ENCODE measurements at places on chromosomes 5 and 9.

DNA sequence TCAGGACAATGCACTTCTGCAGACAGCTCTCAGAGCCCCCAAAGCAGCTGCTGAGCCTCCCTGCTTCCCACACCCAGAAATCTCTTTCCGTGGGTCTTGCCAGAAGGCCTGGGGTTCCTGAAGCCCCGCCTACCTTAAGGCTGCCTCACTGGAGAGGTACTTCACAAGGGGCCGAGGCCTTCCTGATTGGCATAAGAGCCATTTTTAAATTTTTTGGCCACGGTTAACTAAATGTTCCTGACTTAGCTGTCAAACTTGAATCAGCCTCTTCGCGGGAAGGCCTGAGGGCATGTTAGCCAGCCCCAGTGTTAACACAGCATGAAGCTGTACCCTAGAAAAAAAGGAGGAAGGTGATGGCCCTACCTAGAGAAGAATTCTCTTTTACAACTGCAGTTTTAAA lies 20.7 kb upstream of the EPB41L4B start:
- DNase-seq: no peak

DNA sequence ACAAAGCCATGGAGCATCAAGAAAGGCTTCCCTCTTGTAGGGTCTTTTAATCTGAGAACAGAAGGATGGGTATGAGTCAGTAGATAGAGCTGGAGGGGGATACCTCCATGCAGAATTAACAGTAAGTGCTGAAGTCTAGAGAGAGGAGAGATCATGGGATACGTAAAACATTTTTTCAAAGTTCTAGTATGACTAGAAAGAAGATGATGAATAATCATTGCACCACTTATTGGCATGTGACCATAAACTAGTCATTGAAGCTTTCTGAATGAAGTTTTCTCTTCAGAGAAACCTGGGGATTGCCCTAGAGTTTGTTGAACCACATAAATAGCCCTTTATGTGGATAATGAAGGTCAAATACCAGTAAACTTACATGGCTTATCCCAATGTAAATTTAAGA lies 48.6 kb upstream of the PTPRD start:
- DNase-seq: no peak

GRCh38 chr9:128470560-128470959 lies 14.8 kb downstream of the ODF2 start:
- no peak for DNase-seq

DNA sequence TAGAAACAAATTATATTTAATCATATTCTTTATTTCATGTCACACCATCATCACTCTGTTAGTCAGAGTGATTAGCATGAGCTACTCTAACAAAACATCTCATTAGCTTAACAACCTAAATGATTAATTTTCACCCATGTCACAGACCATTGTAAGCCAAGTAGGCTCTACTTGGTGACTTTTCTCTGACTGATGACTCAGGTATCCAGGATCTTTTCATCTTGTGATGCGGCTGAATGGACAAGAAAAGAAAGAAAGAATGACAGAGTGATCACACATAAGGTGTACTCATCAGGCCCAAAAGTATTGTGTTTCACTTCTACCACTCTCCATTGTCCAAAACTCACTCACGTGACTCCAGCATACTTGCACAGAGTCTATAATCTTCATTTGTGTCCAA lies 299.3 kb downstream of the ANXA1 start:
- no peak for DNase-seq

GRCh38 chr5:113123618-113124017 lies 147.0 kb downstream of the DCP2 start:
- DNase-seq: no peak

DNA sequence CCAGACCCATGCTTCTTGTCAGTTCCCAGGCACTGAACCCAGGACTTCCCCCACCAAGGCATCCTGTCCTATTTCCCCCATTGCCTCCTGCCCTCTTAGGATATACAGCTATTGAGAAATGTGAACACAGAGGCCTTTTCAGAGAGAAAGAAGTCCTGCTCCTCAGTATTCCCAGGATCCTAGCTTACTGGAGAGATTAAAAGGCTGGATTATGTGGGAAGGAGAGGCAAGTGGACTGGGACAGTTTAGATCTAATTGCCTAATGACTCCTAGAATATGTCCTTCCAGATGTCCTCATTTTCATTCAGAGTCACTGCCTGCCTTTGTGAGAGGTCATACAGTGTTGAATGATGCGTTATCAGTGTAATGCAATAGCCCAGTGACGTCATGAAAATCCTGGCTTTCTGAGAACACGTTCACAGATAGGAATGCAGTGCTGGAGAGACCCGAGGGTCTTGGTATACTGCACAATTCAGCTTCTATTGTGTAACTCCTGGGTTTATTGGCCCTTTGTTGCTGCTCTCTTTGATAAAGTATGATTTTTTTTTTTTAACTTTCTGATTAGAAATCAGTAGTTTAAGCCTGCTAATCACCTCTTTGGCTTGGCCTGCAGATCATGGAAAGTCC lies 26.2 kb downstream of the WWC1 start:
- DNase-seq: no peak

DNA sequence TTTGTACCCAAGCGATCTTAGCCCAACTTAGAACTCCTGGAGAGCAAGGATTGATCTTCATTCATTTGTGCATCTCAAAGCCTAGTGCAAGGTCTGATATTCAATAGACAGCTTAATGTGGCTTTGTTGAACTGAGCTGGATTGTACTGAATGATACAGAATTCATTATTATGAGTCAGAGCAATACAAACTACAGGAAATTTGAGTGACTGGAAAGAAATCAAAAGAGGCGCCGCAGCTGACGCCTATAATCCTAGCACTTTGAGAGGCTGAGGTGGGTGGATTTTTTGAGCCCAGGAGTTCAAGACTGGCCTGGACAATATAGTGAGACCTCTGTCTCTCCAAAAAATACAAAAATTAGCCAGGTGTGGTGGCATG lies 58.6 kb downstream of the ENC1 start:
- DNase-seq: no peak

- no peak for DNase-seq
Observed at GRCh38 chr9:33651125-33651524, 127.1 kb downstream of the ANKRD18B start.

GRCh38 chr9:125659201-125659840 lies 47.7 kb downstream of the MAPKAP1 start:
- DNase-seq: no peak

DNA sequence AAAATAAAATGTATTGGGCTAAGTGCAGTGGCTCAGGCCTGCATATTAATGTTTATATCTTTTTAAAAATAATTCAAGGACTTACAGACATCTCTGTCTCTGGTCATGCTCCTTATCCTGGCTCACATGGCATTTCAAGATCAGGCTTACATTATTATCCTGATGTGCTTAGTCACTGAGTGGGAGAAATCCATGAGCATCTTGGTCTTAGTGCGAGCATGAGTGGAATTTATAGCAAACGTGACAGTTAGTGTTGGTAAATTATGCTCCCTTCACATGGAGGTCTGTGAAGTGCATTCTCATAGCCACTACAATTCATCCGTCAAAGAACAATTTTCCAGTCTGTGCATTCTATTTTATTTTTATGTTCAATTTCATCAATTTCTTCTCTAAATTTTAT lies 237.8 kb upstream of the EDIL3 start:
- DNase-seq: no peak

DNA sequence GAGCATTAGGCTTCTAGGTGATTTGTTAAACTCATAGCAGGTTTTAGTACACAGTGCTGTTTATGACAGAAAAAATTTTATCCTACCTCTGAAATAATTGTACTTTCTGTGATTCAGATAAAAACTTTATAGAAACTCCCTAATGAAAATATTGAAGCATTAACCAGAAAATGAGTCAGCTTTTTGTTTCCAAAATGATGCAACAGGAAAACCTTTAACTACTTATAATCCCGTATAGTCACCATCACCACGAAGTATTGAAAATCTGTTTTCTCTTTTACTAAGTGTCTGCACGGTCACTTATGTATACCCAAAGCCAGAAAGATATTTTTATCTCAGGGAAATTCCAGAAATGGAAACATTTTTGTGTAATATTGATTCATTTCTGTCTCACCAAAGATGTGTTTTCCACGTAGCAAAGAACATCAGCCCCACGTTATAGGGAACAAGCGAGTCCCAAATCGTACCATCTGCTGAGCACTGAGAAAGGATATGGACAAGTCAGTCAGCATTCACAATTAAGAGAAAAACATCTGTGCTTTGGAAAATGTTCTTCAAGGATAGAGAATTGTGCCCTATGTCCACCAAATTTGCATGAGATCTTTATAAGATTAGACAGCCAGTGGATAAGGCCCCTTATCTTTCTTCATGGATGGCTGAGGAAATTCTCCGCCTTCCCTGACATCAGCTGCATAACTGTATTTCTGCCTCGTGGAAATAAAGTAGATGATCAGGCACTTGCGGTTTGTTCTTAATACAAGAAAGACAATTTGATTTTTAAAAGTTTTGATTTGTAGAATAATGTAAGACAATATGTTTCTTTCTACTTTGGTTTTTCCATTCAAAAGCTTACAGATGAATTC lies 41.9 kb downstream of the TNFAIP8 start:
- no peak for DNase-seq

GRCh38 chr5:171509467-171509866 lies 90.0 kb downstream of the FGF18 start:
- DNase-seq: no peak

- DNase-seq: no peak
Observed at GRCh38 chr9:35903049-35903448, 3.0 kb upstream of the HRCT1 start.

GRCh38 chr9:136002881-136003280 lies 41.7 kb upstream of the UBAC1 start:
- no peak for DNase-seq

- no peak for DNase-seq
Observed at GRCh38 chr9:70049236-70049635, 5.6 kb downstream of the MAMDC2 start.

DNA sequence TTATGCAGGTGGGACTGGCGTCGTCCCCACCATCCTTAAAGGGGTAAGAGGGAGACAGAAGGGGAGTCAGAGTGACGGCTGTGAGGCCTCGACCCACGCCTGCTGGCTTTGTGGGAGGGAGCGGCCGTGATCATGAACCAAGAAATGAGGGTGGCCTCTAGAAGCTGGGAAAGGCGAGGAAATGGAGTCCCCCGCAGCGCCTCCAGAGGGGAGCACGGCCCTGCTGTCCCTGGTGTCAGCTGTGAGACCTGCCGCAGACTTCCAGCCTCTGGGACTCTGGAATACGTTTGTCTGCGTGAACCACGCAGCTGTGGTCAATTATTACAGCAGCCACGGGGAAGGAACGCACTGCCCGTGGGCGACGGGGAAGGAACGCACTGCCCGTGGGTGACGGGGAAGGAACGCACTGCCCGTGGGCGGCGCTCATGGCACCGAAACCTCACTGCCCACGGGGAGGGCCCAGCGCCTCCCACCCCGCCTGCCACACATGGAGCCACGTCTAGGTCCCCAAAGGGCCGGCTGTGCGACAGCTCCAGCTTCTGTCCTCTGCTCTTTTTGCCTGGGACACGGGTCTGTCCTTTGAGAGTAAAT lies 108.8 kb upstream of the RAPGEF1 start:
- no peak for DNase-seq

- no peak for DNase-seq
Observed at GRCh38 chr9:33111631-33112030, 35.2 kb upstream of the SMU1 start.

DNA sequence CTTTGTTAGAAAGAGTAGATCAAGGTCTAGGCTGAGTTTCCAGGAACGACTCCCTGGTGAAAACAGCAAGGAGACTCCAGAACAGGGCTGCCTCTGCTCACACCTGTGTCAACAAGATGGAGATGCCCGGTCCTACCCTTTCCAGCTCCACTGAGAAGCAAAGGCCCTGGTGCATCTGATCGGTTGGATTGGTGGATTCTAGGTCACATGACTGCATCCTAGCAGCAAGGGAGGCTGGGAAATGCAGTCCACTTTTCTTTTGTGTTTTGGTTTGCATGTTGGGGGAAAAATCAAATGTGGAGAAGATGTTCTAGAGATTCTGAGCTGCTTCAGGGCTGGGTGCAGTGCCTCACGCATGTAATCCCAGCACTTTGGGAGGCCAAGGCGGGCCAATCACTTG lies 82.0 kb upstream of the TRIO start:
- no peak for DNase-seq

DNA sequence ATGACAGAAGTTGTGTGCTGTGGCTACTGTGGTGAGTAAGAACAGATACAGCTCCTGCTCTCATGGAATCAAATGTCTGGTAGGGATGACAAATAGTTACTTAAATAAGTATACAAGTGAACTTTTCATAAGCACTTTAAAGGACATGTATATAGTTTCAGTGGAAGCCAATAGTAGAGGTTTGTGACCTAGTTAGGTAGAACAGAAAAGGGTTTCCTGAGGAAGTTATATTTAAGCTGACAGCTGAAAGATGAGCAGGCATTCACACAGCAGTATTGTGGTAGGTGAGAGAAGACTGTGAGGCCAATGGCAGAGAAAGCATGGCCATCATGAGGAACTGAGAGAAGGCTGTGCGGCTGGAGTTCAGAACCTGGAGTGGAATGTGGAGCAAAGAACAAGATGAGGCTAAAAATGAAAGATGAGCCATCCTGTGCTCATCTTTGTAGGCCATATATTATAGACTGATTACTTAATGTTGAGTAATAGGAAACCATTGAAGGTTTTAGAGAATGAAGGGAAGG lies 15.4 kb downstream of the FAM174A start:
- DNase-seq: no peak

DNA sequence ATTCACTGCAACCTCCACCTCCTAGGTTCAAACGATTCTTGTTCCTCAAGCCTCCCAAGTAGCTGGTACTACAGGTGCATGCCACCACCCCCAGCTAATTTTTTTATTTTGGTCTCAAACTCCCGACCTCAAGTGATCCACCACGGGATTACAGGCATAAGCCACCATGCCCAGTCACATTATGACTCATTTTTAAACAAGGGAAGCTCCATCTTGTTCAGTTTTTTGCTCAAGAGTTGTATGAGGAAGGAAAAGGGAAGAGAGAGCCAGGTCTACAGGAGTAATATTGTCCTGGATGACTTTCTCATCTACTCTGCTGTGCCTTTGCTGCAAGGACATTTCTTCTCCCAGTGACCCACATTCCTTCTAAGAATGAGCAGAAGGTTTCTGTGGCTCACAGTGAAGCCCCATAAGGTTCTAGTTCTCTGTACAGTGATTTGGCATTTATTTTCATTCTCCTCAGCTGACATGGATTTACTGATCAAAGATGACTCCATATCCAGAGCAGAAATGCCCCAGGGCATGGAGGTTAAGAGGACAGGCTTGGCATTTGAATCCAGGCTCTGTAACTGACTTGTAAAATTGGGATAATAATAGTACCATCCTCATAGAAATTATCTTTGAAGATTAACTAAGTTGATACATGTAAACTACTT lies 153.5 kb downstream of the CDH6 start:
- DNase-seq: no peak

GRCh38 chr5:159341906-159342310 lies 11.6 kb upstream of the IL12B start:
- peak; percentile 23 for DNase-seq

GRCh38 chr5:94707359-94707758 lies 88.9 kb downstream of the SLF1 start:
- no peak for DNase-seq

DNA sequence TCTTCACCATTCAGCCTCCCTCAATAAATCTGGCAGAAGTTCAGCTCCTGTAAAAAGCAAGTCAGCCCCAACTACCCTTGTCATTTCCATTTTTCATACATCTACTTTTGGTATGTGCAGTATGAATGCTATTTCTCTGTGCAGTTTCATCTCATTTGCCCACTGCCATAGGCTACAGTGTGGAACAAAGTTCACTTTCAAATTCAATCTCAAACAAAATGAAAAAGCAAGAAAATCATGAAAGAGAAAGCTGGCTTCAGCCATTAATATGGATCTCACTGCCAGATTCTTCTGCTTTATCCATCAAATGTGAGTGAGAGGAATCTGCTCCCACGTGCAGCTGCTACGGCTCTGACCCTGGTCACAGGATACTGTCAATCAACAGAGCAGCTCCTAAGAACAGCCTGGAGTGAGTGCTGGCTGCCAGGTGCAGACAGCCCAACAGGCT lies 494.2 kb downstream of the ZNF608 start:
- DNase-seq: no peak

Measured in Peyer's patch (tissue), 4 donors.